CD4-positive, alpha-beta T cell treated with Interleukin-4 for 1 hour (primary cell): ENCODE measurements at places on chromosomes 2 and 18.

GRCh38 chr2:148483665-148484064 is 160.9 kb upstream of the EPC2 start:
- DNase-seq: no peak

GRCh38 chr2:135174049-135174809 is 122.1 kb downstream of the RAB3GAP1 start:
- no peak for DNase-seq

DNA sequence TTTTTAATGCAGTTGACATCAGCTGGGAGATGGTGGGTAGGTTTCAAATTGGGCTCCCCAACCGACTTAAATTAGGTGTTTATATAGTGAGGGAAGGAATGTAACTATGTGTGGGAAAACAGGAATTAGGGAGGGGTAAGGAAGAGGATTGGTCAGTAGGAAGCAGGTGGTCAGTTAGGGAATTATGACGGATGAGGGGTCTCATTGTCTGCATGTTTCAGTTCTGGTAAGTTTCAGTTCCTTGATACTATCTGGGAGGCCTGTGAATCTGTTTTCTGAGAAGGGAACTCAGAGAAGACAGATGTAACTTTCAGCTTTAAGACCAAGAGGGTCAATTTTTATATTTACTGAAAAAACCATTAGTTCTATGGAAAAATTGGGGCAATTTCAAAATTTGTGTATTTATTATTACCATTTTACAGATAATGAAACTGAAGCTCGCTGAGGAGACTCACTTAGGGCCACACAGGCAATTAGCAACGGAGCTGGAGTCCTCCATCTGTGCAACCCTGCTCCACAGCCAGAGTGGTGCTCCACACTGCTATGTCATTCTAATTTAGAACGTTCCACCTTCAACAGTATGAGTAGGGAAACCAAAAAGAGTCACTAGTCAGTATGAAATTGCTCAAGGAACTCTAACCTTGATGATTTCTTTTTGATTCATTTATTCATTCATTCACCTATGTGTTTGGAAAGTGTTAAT is 36.0 kb upstream of the CCDC195 start:
- DNase-seq: no peak

DNA sequence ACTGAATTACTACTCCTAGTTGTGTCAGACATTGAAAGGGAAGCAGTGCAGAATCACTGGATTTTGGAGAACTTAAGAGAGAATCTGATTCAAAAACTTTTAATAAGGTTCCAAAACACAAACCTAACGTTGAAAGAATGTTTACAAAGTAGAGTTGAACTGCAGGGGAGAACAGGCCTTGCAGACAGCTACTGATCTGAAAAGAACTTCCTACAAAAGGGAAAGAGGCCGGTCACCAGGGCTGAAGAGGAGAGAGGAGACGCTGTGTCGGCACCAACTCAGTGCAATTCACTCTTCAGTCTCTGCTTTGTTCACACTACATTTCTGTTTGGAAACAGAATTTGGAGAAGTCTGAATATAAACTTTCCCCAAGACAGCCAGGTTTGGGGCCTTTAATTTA is 124.0 kb downstream of the GAREM1 start:
- no peak for DNase-seq

DNA sequence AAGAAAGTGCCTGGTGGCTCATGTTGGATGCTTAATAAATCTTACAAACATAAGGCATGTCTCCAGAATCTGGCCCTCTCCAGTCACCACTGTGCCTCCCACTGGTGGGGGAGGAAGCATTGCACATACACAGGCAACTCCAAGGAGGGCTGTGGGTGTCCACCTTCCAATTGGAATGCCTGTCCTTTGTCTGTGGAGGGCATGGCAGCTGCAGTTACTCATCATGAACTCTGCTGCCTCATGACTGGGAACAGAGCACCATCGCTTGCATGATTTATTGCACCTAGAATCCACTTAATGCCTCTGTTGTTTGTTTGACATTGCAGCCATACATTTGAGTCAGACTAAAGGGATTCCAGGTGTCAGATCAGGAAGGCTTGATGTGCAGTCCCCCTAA is 278.9 kb downstream of the PRKCE start:
- no peak for DNase-seq

- no peak for DNase-seq
These were observed 137.7 kb downstream of the LTBP1 start for GRCh38 chr2:33084433-33084832.

GRCh38 chr2:27264253-27264752 is 1.5 kb upstream of the SLC30A3 start:
- DNase-seq: no peak

DNA sequence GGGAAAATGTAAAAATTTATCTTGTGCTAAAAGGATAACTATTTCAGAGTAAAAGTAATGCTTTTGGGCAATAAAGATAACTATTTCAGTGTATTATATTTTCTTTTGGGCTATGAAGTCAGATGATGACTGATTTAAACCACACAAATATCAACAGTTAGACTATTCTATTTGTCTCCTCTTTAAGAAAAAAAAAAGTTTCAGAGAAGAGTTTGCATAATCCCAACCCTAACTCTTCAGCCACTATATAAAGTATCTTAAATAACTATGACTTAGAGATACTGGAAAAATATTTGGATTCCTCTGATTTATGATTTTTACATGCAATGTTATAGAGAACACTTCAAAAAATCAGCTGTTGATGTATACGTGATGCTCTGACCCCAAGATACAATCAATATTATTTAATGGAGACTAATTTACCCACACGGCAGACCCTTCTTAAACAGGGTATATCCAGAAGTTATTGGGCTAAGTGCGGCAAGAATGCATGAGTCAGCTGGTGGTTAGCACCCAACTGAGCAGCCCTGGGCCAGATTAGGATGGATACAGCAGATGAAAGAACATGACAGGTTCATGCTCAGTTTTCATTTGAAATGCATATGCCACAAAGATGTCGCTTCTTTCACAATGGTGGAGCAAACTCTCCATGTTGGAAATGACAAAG is 279.0 kb downstream of the AFF3 start:
- DNase-seq: no peak

GRCh38 chr2:207403141-207403540 is 126.6 kb upstream of the CREB1 start:
- DNase-seq: no peak

DNA sequence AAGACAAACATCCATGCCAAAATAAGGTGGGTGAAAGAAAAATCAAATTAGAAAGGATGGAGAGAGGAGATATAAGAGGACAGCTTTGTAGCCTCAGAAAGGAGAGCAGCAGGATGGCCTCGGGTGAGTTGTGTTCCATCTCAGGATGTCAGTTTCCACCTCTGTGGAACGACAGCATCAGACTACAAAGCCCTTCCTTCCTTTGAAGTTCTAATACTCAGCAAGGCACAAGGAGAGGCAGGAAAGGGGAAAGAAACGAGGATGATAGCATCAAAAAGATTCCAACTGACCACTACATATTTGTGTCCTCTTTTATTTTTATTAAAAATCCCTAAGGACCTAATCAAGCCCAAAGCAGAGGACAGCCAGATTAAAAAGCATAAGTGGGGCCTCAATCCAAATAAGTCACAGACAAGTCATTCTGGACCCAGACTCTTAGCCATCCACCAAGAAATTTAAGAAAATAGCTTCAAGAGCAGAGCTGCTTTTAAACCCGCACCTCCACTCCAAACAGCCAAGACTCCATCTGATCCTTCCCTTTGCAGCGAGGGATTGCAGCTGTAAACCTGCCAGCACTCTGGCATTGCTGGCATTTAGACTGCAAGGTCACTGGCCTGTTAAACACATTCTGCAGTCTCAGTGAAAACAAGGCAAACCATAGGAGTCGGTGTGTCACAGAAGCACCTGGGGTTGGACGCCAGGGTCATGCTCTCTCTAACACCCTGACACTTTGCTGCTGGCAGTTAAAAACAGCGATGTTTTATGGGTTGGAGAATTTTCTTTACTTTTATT is 314.5 kb upstream of the CHAC2 start:
- DNase-seq: no peak

GRCh38 chr18:12639990-12640880 is 17.7 kb downstream of the SPIRE1 start:
- DNase-seq: no peak

GRCh38 chr2:18762667-18763066 is 173.3 kb upstream of the NT5C1B start:
- no peak for DNase-seq

GRCh38 chr2:101815739-101816391 is 118.4 kb downstream of the MAP4K4 start:
- DNase-seq: no peak

- DNase-seq: no peak
These were observed 42.7 kb upstream of the AFF3 start for GRCh38 chr2:100185105-100185504.

DNA sequence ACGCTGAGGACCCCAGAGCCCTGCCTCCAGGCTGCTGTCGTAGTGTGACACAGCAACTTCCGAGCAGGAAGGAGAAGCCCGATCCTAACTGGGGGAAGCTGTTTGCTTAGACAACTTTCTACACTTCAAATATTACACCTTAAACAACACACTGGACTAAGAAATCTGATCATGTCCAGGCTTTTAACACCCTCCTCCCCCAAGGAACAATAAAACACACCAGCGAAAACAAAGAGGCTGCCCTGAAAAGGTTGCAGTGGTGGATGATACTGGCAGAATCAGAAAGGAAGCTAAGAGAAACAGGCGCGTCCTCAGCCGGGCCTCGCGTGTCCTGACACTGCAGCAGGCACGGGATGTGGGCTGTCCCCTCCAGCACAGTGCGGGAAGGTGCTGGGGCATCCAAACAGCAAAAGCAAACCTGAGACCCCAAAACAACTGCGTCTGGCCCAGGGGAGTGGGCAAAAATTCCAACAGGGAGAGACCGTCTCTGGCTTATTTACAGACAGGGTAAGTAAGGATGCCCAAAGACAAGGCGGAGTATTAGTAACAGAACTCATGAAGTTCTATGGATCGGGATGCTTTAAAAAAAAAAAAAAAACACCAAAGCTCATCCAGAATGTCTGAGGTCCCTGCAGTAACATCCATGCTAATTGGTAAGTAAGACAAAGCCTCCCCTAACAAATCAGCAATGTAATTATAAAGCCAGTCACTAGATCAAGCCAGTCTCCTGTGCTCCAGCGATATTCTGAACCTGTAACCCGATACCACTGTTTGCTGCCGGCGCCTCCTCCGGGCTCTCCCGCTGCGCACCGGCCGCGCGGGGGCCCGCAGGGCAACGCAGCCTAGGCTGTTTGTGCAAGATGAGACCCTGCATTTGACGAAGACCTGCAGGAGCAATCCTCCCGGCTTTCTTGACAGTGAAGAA is 9.0 kb downstream of the SERTAD2 start:
- DNase-seq: peak; percentile 39

GRCh38 chr2:191178806-191179514 is 28.2 kb upstream of the STAT4 start:
- no peak for DNase-seq

- DNase-seq: peak; percentile 26
These were observed 5.8 kb upstream of the DGUOK start for GRCh38 chr2:73920577-73921545.

DNA sequence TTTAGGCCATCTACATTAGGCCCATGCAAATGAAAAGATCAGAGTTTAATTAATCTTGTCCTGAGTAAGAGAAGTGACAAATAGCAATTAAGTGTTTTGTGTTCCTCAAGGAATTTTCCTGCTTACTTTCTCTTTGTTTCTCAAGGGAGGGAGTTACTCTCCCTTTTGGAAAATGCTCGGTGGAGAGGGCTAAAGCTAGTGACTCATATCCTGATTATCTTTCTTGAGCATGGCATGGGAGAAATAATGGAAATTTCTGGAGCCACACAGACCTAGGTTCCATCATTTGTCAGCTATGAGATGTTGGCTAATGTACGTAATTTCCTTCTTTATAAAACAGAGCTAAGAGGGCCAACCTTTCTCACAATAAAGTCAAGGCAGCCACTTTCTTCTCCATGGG is 177.1 kb downstream of the ETAA1 start:
- DNase-seq: no peak

- no peak for DNase-seq
These were observed 611 bp downstream of the TCF7L1 start for GRCh38 chr2:85133751-85134254.

DNA sequence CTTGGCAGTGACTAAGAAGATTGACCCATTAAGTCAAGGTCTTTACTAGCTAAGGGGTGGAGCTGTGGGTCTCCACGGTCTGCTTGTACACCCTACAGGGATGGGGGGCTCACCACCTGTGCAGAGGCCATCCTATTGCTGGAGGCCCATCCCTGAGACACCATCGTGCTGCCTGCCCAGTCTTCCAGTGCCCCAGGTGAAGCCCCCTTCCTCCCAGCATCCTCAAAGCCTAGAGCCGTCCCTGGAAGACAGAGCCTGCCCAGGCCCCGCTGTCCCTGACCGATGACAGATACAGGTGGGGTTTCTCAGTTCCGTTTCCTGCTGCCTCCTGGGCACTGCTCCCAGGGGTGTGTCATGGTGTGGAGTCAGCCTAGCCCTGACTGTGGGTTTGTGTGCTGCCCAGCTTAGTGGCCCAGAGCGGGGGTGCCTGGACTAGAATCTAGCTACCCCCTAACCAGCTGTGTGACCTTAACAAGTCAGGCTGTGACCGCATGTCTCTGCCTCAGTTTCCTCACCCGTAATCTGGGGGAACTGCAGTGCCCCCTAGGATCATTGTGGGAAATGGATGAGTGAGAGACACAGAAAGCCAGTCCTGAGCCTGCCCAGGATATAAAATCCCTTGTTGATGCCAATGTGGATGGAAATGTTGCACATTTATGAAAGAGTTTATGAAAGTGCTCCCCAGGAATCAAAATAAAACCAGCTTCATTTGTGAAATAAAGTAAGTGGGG is 2.0 kb downstream of the OTOS start:
- no peak for DNase-seq

GRCh38 chr18:21363348-21363747 is 121.3 kb downstream of the GREB1L start:
- no peak for DNase-seq

DNA sequence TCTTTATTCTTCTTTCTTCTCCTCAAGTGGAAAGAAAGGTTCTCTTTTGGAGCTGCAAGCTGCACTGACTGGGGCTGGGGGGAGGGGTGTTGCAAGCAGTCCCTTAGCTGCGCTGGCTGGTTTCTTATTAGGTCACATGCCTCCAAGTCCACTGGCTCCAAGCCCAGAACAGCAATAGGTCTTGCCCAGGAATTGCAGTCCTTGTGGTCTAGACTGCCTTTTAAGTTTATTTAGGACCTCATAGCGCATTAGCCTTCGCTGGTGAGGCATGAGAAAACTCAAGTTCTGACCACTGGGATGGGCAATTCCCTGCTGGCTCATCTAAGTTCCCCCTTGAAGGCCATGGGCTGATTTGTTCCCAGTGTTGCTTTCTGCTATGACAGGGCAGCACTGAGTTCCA is 138.6 kb upstream of the SCN7A start:
- no peak for DNase-seq

- no peak for DNase-seq
These were observed 88.2 kb downstream of the ASAP2 start for GRCh38 chr2:9294764-9295163.

DNA sequence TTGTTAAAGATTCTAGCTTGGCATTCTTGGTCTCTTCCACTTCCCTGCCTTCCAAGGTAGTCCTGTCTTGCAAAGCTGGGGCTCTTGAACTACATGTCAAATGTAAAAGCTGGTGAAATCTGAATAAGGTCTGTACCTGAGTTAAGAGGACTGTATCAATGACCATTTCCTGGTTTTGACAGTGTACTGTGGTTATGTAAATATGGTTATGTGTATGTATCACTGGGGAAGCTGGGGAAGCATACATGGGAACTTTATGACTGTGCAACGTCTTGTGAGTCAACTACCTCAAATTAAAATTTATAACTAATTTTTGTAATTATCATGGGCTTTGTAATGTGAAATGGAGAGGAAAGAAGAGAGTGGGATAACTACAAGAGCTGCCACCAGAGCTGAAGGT is 81.7 kb downstream of the COL4A4 start:
- DNase-seq: no peak

GRCh38 chr2:213991453-213992108 is 419.3 kb upstream of the VWC2L start:
- no peak for DNase-seq

- no peak for DNase-seq
These were observed 7.3 kb downstream of the CEBPZ start for GRCh38 chr2:37224063-37224462.
